ENCODE measurements at places on chromosomes 5 and 9. TPM values are rescaled to one million over a fixed set of nuclear protein-coding genes. Genes with fewer than 3 reads are reported as not detected.

Gene MED10
- total RNA-seq, result 22.9 TPM

Gene CAMK4
- 3.8 TPM for total RNA-seq

Gene LCN15
- total RNA-seq, result not detected

- no peak for DNase-seq
These were observed 67.5 kb downstream of the RGMB start for GRCh38 chr5:98840946-98841345.

DNA sequence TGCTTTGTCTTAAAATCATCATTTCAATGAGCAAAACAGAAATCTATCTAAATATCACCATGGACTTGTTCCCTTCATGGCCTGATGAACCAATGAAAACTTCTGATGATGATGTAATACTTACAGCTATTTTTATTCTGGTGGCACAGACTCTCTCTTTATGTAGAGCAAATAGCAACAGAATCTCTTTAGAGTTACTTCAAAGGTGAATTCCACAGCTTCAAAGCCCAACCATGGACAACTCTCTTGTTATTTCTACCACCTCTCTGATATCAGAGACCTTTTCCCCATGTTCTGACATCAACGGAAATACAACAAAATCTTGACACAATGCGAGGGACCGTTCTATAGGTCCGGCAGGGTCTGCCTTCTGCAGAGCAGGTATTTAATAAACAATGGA lies 70.1 kb downstream of the RETREG1 start:
- no peak for DNase-seq
